Dorsolateral prefrontal cortex (tissue), 122 donors: ENCODE measurements at places on chromosomes 2 and 18.
A peak's percentile ranks its signal among the peaks of the same experiment; 100 is the strongest.

DNA sequence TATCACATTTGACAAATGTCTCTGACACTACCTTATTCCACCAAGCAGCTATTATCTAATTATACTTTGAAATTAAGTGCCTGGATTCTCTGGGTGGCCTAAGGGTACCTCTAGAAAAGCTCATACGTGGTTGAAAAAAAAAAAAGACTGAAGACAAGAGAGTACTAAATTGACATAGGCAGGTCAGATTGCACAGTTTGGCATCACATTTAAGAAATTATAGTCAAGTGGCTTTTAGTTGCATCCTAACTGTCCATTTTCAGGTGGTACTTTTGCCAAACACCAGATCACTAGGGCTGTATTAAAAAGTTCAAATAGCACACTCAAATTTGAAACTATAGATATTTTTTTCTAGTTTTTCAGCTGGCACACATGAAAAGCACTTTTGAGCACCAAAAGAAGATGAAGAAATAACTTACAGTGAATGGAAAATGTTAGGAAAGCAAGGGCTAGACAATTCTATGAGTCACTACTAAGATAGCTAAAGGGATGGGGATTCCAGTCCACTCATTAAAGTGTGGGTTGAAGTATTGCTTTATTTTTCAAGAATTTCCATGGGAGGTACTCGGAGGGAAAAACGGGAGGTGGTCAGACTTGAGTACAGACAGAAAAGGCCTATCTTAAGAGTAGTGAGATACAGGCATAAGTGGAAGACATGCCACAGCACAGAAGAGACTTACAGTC lies 106.5 kb upstream of the COL5A2 start:
- no peak for DNase-seq

GRCh38 chr18:47331026-47331425 lies 79.6 kb upstream of the SKOR2 start:
- DNase-seq = no peak

DNA sequence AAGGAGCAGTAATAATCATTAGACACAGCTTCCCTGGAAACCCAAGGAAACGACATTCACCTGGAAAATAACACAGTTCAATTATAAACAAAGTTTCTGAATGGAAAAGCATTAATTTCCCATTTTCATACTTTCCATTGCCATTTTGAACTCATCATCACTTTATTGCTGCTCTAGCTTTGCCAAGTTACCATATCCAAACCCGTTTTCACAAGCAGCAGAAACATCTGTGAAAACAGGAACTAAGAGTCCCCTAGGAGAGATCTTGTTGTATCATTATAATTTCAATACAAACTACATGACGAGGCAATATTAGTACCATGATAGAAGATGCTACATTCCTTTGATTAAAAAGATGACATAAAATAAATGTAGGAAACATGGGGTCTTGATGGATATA lies 597.0 kb upstream of the NRXN1 start:
- no peak for DNase-seq

- DNase-seq = peak; percentile 91
These were observed 36.8 kb downstream of the MOGAT1 start for GRCh38 chr2:222708274-222708710.

- DNase-seq = no peak
These were observed 26.1 kb upstream of the SPTBN1 start for GRCh38 chr2:54429811-54430551.

DNA sequence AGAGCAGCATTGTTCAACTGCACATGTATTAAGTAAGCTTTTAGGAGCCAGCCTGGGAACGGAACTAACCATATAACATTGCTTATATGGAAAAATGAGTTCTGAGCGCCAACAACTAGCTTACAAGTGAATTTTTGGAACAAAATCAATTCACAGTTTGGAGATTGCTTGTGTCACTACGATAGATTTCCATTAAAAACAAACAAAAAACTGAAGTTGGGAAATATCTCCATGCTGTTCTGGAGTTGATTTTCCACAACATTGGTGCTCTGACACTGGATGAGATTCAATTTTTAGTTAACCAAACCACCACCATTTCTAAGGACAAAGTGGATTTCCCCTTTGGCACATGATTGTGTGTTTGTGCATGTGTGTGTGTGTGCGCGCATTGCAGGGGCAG lies 56.9 kb upstream of the ZNF397 start:
- DNase-seq = no peak

DNA sequence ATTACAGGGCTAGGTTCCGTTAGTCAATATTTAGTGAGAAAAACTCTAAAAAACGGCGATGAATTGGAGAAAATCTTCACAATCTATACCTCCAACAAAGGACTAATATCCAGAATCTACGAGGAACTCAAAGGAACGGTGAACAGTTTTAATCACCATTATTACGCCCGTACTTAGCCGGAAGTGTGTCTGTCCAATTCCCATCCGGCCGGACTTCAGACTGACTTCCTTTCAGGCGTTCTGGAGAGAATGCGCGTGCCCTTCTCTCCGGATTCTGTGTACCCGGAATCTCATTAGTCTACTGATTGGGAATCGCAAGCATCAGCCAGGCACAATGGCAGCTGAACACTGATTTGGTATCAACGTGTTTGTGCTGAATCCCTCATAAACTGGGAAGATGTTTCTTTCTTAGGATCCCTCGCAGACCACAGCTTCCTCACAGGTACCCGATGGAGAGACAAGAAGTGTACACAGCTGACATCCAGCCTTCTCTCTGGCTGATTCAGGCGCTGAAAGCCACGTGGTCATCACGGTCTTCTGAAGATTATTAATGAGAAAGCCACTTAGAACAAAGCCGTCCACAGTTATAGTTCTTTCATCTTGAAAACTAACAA lies 239.9 kb downstream of the ZNF516 start:
- no peak for DNase-seq

GRCh38 chr2:223884399-223884798 lies 47.0 kb upstream of the AP1S3 start:
- DNase-seq = no peak

GRCh38 chr2:10498525-10499274 lies 50.6 kb upstream of the ODC1 start:
- DNase-seq = peak; percentile 37

GRCh38 chr2:62536873-62537547 lies 31.0 kb upstream of the TMEM17 start:
- no peak for DNase-seq

DNA sequence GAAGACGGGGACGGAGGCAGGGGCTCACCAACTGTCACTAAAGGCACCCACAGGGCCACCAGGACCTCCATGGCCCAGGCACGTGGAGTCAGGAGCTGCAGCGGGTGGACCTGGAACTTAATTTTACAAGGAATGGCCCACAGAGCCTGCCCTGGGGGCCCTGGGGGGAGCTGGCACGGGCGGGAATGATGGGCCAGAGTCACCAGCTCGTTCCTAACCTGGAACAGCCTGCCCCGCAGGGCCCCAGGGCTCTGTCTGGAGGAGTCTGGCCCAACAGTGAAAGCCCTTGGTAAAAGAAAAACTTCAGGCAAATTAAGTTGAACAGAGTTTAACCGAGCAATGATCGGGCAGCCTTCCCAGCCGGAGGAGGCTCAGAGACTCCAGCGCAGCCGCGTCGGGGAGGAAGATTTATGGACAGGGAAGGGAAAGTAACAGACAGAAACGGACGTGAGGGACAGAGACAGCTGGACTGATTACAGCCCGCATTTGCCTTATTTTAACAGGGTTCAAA lies 118.4 kb upstream of the TMEM18 start:
- no peak for DNase-seq

DNA sequence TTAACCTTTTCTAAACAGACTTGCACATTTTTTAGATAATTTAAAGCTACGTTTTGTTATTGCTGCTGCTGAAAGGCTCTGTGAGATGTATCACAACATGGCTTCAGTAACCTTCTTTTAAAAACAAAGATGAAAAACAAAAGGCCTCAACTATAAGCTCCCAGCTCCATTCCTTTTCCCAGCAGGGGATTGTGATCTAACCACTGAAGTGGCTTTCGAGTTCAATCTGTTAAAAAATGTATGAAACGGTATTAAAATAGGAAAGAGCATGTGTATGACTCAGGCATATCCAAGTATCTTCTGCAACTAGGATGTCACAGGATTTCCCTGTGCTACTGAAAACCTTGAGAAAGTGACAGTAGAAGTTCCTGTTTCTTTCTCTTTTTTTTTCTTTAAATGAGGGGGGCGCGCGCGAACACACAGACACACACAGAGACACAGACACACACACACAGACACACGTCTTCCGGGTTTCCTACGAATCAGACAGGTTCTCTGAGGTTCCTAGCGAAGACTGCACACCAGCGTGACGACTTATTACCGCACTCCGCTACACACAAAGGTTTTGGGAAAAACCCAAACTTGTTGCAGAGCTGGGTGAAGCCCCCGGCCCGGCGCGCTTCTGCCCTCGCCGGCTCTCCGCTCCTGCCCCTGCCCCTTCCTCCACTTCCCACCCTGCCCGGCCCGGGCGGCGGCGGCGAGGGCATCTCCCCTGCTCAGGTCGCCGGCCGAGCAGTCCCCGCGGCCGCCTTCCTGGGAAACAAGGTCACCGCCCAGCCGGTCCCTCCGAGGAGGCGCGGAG lies 86.8 kb downstream of the RBMS1 start:
- DNase-seq = peak; percentile 23

DNA sequence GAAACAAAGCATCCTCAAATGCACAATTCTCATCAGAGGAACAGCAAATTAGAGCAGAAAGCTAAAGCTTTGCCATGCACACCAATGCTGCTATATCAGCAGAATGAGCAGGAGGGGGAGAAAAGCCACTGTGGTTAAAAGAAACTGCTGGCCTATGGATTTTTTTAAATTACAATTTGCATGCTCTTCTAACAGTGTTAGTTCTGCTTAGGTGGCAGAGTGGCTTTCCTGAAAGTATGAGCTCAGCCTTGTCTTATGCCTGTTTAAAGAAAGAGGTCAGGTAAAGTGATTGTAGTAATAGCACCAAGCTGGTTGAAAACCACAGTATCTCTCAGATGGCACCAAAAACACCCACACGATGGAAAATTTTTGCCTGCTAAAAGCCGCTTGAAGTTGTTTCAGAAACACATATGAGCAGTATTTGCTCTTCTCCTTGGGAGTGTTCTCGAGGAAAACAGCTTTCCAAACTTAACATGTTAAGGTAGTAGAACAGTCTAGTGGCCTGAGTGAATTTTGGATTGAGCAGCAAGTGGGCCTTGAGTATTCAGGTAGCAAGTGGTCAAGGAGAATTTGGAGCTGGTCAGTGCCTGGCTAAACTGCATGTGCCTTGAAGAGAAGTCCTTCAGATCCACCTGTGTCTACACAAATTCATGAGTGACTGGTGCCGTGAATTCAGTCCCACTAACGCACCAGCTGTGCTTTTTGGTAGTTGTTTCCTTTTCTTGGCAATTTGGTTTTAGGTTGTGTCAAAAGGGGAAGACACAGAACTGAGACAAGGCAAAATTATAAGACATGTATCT lies 19.6 kb upstream of the NDUFV2 start:
- no peak for DNase-seq

DNA sequence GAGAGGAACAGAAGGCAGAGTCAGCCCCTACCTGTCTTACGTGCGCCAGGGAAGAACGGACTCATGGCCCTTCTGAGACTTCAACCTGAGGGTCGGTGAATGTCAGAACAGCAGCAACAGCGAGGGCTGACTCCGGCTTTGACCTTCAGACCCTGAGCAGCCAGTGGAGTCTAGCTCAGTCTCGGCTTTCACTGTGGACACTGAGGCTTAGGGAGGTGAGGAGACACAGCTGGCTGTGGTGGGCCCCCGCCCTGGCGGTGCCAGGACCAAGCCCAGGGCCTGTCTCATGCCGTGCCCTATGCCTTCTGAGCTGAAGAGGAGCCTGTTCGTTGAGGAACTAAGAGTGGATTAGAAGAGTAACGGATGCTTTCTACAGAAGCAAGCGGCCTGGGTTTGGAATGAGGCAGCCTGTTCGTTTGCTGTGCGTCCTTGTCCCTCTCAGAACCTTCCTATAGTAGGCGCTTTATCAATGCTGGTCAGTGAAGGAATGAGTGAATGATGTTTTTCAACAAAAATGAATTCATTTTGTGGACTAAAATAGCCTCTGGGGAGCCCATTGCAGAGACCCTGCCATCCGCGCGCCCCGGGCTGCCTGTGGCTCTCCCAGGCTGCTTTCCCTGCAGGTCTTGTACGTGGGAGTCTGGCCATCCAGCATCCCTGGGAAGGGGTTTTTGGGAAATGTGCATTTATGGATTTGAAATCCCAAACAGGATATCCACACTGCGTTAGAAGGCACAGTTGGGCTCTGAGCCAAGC lies 38.9 kb downstream of the ASB1 start:
- DNase-seq = no peak

DNA sequence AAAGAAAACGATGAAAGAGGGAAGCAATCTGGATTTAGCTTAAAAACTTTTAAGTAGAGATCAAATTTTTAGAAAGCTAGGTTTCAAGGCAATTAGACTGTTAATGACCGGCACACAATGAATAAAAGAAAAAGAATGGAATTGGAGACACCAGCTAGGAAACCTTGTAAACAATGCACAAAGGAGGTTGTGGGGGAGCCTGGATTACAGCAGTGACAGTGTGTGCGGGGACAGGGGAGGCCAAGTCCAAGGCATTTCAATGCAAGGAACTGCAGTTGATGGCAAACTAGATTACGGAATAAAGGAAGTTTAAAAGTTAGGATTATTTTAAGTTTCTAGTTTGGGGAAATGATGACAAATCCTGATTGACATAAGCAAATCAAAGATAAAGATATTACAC lies 74.5 kb downstream of the DTNB start:
- no peak for DNase-seq

- no peak for DNase-seq
These were observed 64.7 kb downstream of the LPIN1 start for GRCh38 chr2:11811036-11811654.

GRCh38 chr2:170277951-170278350 lies 100.0 kb downstream of the MYO3B start:
- no peak for DNase-seq

- DNase-seq = no peak
These were observed 6.8 kb downstream of the CARF start for GRCh38 chr2:202918860-202919259.

- no peak for DNase-seq
These were observed 498.7 kb downstream of the BCL11A start for GRCh38 chr2:60054571-60055340.

- no peak for DNase-seq
These were observed 428.1 kb downstream of the THSD7B start for GRCh38 chr2:137193401-137193800.

DNA sequence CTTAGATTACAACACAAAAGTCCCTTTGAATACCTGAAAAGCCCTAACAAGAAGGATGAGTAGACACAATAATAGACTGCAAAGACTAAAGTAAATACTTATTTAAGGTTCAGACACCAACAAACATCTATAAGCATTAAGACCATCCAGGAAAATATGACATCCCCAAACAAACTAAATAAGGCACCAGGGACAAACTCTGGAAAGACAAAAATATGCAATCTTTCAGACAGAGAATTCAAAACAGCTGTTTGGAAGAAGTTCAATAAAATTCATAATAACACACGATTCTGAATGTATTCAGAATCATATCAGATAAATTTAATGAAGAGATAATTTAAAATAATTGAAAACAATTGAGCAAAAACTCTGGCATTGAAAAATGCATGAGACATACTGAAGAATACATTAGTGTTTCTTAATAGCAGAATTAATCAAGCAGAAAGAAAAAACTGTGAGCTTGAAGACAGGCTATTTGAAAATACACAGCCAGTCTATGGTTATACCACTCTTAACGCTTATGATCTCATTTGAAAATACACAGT lies 1388.8 kb downstream of the DSC3 start:
- no peak for DNase-seq
